D341Med (cell line): ENCODE measurements at places on chromosomes 12 and 14.
A peak's percentile ranks its signal among the peaks of the same experiment; 100 is the strongest.

DNA sequence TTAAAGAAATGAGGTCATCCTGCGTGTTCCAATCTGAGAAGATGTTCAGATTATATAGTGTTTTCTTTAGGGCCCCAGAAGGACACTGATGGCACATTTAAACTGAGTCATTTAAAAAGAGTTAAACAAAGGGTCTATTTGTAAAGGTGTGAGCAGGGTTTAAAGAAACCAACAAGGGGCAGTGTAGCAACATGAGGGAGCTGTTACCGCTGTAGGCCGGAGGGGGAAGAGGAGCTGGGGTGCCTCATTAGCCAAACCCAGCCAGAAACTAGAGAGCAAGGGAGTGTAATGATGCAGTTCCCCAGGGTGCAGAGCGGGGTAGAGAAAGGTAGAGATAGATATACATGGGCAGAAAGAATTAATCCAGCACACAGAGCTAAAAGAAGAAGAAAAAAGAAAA lies 160.4 kb downstream of the TBX5 start:
- no peak for DNase-seq

GRCh38 chr12:81987371-81987770 lies 228.2 kb upstream of the PPFIA2 start:
- no peak for DNase-seq

- DNase-seq = no peak
Observed at GRCh38 chr12:130375296-130376287, 37.9 kb downstream of the PIWIL1 start.

- DNase-seq = no peak
Observed at GRCh38 chr12:120079411-120080400, 36.8 kb downstream of the RAB35 start.

DNA sequence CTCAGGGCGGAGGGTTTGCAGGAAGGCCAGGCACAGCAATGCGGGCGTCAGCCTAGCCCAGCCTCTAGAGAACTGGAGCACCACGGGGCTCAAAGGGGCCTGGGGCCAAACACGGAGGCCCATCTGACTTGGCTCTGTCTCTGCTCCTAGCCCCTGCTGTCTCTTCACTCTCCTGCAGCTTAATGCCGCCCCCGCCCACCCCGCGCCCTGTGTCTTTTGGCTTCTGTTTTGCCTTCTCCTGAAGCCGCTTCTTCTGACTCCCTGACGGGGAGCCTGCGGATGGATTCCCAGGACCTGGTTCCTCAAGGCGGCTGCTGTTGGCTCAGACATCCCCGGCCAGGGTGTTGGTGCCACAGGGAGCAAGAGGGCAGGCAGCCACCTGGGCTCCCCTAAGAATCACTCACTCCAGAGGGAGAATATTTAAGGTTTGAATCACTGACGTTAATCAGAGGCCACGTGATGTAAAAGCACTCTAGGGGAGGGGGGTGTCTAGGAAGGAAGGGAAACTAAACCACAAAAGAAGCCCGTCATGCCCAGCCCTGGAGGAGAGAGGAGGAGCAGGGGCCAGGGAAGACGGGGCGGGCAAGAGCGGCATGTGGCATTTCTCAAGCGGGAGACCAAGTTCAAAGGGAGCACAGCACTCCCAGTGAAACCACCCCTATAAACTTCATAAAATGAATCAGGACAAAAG lies 36.9 kb upstream of the PRMT8 start:
- DNase-seq = no peak

DNA sequence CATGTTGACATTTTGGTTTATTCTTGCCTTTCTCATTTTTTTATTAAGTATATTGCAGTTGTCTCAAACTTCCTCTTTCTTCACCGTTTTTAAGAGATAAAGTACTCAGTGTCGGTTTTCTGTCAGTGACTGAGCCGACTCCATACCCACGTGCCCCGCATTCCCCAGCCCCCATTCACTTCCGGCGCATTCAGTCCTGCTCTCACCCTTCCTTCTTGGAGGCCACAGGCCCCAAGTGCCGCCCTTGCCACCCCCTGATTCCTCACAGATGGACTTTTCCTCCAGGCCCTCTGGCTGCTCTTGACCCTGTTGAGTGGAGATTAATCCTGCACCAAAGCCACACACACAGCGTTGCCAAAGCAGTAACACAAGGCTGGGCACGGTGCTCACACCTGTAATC lies 19.1 kb upstream of the DNAH10 start:
- DNase-seq = no peak

DNA sequence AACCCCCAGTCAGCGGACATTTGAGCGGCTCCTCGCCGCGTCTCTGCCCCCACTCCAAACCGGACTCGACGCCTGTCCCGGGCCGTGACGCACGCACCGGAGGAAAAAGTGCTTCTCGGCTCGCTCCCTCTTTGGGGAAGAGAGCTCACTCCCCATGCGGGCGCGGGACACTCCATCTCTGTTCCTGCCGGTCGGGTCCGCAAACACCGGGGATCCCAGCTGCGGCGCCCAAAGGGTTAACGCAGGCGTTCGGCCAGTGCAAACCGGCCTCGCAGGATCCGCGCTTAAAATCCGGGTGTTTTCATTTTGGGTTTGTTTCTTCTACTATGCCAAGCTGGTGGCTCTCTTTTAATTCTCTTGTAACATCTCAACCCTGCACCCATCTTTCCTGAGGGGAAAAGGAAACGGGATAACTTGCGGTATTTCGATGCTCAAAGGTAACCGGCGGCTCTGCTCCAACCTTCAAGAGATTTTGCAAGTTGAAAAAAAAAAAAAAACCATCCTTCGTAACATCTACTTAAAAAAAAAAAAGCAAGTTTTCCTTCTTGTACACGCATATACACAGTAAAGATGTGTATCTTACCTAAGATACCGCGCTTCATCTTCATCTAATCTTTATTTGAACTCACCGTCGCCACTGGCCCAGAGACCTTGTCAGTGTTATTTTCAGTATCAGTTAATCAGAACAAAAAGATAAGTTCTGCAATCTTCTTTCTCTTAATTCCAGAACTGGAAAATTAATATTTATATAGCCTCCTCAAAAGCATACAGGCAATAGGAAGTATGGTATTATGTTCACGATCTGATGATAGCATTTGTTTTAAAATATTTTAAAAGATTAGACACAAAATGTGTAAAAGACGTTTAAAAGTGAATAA lies 1.6 kb upstream of the ATP2B1 start:
- DNase-seq = no peak

GRCh38 chr12:79300199-79300568 lies 390.6 kb downstream of the PAWR start:
- no peak for DNase-seq

DNA sequence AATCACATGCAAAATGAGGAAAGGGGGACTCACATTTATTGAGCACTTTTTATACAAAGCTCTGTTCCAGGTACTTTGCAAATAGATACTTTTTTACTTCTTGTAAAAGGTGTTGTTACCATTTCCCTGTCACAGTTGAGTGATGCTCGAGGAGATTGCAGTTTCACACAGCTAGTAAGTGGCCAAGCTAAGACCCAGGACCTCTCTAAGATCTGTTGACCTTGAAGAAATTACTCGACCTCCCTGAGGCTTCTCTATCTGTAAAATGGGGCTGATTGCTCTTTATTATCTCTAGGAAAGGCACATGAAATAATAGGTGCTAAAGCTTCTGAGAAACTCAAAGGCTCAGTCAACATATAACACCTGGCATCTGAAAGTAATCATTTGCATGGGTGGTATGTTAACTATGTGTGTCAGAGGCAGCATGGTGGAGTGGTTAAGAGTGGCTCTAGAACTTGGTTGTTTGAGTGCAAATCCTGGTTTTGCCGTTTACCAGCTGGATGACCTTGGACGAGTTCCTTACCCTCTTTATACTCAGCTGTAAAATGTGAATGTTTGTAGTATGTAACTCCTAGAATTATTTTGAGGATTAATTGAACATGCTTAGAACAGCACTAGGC lies 41.5 kb downstream of the IFT81 start:
- DNase-seq = no peak

- DNase-seq = no peak
Observed at GRCh38 chr14:55136241-55136640, 7.2 kb downstream of the LGALS3 start.

- DNase-seq = no peak
Observed at GRCh38 chr14:69615496-69616407, 4.4 kb downstream of the SUSD6 start.

DNA sequence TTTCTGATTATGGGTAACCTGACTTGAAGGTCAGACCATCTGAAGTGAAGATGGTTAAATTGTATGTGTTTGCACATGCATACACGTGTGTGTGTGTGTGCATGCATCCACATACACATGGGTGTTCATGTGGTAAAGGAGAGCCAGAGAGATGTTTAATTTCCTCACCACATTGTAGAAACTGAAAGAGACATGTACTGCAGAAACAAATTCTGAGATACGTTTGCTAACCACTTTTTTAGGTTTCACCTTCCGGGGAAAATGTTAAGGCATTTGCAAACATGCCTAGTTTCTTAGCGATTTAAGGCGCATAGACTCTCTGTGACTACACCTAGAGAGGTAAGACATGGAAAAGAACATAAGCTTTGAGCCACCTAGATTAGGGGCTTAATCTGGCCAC lies 362.9 kb downstream of the RAD51B start:
- no peak for DNase-seq

DNA sequence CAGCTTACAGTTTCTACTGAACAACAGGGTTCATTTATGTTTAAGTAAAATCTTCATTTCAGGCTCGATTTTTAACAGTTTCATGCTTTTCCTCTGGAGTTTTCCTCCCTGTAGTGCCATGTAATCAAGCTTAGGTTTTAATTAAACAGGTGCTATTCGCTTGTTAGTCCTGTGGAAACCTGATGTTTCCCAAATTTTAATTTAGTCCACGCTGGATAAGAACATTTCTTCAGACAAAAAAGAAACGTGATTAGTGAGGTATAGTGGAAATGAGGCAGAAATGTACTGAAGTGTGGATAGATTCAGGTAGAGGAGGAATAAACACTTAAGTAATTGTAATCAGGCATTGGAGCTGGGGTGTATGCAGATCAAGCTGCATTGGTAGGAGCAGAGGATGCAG lies 1217.5 kb downstream of the AACS start:
- DNase-seq = no peak

DNA sequence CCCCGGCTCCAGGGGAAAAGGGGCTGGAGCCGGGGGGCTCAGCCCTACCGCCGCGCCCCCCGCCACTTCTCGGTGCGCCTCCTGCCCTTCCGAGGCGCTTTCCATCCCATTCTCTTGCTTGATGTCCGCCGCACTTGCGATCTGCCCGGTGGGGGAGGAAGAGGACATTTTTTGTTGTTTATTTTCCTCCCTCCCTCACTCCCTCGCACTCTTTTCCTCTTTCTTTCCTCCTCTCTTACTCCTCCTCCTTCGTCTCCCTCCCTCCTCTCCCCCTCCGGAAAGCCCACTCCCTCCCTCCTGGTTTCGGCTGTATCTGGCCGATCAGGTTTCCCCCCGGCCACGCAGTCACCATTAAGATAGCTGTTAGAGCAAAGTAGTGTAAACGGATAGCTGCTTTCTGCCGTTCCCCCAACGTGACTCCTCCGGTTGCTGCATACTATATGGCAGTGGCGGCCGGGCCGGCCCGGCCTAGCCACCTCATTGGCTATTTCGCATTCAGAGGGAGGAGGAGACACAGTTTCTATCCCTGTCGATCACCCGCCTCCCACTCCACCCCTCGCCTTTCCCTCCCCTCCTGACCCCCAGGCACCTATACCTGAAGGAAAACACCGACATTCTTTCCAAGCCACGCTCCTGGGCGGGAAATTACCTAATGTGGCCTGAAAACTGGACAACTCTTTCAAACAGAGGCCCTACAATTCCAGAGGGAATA lies at the start of gene SIX4:
TSS of gene SIX4 (minus strand) at position 445 of the 712 bp plus-strand sequence. CDS start at position 168, 277 bp downstream.
- DNase-seq = peak; percentile 81

DNA sequence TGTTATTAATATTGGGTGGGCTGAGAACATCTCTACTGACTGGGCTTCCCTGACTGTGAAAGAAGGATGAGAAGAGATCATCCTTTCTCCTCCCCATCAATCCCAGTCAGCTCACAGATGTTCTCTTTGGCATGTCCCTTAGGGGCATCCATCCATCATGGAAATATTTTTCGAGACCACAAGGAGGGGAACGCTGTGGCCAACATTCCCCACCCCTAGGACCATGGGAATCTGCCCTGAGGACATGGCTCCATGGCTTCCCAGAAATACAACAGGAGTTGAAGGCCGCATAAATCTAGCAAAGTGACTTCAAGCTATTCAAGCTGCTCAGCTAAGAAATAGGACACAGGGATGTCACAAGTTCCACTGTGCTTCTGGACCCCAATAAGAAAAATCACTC lies 456.8 kb downstream of the MED13L start:
- no peak for DNase-seq

DNA sequence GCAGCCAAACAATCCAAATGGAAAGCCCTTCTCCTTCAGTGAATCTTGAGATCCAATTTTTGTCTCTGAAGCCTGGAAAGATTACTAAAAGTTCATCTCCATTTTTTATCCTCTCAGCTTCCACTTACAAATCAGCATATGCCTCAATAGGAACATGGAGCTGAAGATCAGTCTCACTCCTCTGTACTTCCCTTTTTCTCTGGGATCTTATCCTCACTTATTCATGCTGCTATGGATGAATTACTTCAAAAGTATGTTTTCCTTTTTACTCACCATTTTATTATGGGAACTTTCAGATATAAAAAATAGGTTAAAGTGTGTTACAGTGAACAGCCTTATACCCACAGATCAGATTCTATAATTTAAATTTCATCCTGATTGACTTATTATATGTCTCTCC lies 14.4 kb upstream of the NTF3 start:
- DNase-seq = no peak

DNA sequence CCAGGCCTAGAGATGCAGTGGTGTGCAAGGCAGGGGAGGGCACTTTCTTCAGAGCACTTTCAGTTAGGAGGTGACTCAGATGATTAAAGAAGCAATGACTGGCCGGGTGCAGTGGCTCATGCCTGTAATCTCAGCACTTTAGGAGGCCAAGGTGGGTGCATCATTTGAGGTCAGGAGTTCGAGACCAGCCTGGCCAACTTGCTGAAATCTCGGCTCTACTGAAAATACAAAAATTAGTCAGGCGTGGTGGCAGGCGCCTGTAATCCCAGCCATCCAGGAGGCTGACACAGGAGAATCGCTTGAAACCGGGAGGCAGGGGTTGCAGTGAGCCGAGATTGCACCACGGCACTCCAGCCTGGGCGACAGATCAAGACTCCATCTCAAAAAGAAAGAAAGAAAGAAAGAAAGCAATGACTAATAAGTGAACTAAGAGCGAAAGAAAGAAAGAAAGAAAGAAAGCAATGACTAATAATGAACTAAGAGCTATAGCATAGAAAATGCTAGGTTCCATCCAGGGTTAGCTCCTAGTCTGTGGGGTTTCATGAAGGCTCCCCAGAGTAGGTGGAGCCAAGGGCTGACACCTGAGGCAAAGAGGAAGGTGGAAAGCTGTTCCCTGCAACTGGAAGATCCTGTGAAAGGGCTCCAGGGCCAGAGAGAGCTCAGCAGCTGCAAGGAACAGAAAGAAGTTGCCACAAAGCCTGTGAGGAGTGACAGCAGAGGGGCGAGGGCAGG lies 334.5 kb downstream of the CACNA1C start:
- no peak for DNase-seq
